ENCODE measurements at places on chromosomes 5 and 9. TPM values are rescaled to one million over a fixed set of nuclear protein-coding genes. Genes with fewer than 3 reads are reported as not detected.

DNA sequence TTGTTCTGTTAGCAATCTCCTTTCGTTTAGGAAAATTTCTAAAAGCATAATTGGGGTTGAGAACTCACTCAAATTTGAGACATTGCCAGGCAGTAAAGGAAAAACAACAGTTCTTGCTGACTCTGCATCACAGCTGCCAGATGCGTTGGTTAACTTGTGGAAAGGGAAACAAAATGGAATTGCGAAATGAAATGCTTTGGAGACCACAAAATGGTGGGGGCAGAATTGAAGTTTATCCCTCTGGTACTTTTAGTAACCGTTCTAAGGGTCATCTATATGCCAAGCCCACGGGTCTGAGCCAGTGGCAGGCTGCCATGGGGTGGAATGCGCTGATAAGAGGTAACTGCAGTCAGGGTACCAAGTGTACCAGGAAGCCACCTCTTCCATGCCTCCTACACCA, 28.6 kb upstream of the SELENOP start:
- DNase-seq: no peak

DNA sequence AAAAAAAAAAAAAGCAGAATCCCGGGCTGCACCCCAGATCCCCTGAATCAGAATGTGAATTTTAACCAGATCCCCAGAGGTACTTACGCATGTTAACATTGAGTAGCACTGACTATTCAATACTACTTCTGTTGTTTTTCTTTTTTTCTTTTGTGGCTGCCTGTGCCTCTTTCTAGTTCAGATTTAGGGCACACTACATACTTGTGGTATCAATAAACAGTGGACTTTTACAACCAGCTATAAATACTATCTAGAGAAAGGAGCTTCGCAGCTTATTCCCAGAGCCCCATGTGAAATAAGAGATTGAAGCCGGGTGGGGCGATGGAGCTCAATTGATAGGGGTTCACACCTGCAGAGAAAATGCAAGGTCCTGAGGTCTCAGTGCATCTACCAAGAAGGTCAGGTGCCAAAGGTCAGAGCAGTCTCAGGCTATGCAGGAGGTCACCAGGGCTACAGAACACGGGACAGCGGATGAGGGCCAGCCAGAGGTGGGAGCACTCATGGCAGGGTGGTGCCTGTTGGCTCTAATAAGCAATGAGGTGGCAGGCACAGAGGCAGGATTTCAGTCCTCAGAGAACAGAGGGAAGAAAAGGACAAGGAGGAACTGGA, 22.3 kb downstream of the WWC1 start:
- DNase-seq: no peak

Gene TMEM215
- total RNA-seq: 0.57 TPM

GRCh38 chr5:106699198-106699597, 971.5 kb downstream of the EFNA5 start:
- DNase-seq: no peak

GRCh38 chr5:71769287-71769686, 50.2 kb downstream of the CARTPT start:
- DNase-seq: no peak

DNA sequence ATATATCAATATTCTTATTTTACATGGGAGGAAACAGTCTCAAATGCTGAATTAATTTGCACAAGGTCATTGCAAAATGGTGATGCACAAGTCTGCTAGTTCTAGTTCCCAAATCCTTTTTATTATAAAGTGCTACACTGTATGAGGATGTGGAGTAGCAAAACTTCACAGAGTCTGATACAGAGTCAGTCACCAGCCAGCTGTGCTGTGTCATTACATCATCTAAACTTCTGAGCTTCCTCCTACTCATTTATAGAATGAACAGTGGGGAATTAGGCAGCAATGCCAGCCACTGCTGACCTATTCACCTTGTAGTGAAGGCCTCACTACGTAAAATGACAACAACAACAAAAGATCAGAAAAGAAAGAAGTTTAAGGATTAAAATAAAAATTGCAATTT, 357.8 kb downstream of the TMEM167A start:
- no peak for DNase-seq

Gene TRIO
- 134 TPM for total RNA-seq

Gene CDKN2B
- not detected for total RNA-seq

Gene LRRC19
- total RNA-seq: not detected

DNA sequence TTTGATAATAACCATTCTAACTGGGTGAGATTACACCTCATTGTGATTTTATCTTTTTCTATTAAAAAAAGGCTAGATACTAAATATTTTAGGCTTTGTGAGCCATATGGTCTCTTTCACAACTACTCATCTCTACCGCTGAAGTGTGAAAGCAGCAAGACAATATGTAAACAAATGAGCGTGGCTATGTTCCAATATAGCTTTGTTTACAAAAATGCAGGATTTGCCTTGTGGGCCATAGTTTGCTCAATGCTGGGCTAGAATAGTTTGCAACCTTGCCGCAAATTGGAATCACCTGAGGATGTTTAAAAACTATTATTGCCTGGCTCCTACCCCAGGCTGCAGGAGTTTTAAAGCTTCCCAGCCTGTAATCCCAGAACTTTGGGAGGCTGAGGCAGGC, 10.2 kb upstream of the GPR150 start:
- DNase-seq: no peak

DNA sequence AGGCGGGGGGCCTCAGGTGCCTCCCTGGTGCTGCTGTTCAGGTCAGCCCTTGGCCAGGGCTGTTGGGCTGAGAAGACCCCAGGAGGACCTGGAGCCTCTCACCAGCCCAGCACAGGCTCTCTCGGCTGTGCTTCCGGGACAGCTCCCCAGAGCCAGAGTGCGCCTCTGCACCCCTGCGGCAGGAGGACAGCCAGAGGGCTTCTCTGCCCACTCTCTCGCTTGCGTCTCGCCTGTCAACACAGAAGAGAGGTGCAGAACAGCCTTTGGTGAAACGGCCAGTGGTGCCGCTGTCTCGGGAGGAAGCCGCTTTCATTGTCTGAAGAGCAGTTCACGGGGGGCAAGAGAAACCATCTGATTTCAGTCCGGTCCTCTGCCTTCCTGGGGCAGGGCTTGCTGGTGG, 3.8 kb upstream of the NACC2 start:
- no peak for DNase-seq

- no peak for DNase-seq
These were observed 80.2 kb downstream of the TRIO start for GRCh38 chr5:14223372-14223771.

GRCh38 chr9:9790216-9790872, 822.5 kb downstream of the PTPRD start:
- DNase-seq: peak; percentile 43

DNA sequence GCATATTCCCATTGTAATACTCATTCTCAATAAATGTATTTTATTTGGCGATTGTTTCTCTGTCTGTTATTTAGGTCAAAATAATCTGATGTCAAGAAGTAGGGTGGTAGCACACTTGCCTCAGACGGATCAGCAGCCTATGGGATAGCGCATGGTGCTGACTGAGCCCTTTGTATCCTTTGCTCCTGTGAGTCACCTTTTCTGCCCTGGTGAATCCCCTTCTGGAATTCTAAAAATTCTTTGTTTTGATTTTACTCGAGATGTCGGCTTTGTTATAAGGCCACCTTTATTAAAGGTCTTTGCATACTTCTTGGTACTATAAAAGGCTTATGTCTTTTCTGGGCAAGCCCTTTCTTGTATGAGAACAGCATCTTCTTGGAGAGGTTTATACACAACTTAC, 1187.8 kb downstream of the CDH9 start:
- DNase-seq: no peak

Gene PLEKHG4B
- total RNA-seq: 21.7 TPM

DNA sequence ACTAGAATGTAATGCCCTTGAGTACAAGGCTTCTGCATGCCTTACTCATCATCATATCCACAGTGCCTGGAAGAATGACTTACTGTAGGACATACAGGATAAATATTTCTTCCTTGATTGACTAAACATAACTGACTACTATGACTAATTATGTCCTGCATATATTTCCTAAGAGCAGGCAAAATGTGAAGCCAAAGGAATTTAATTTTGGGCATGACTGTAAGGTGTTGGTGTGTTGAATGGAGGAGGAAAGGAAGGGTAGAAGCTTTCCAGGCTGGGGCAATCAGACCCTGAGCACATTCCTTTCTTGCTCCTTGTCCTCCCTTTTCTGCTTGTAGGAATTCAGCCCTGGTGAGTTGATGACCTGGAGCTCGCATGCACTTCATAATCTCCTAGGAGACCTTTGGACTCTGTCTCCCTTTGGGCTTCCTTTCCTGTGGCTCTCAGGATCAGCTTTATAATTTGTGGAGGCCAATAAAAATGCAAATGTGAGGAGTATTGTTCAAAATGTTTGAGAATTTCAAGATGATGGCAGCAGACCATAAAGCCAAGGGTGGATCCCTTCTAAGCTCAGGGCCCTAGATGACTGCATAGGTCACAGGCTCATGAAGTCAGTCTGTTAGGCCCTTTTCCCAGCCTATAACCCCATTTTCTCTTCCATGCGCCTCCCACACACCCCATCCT, 174.0 kb downstream of the HMHB1 start:
- no peak for DNase-seq

- DNase-seq: no peak
These were observed 95.5 kb downstream of the PDE8B start for GRCh38 chr5:77305956-77306355.

Gene AJM1
- 3.3 TPM for total RNA-seq

GRCh38 chr5:78930721-78931120, 54.4 kb downstream of the ARSB start:
- DNase-seq: no peak

GRCh38 chr5:150538007-150538917, 30.3 kb downstream of the NDST1 start:
- DNase-seq: no peak

GRCh38 chr9:31839273-31839672, 545.2 kb upstream of the ACO1 start:
- no peak for DNase-seq

DNA sequence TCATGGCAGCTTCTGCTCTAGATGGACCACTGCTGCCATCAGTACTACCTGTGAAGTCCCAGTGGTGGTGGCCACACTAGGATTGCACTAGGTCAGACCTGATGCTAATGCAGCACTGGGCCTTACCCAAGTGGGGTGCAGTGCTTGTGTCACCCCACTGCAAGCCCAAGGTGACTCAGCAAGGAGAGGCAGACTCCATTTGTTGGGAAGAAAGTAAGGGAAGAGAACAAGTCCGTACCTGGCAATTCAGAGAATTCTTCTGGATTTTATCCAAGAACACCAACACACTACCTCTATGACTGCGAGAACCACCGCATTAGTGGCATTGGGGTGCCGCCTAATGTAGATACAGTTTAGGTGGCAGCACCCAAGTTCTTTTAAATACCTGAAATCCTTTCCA, 34.0 kb upstream of the TYRP1 start:
- DNase-seq: no peak

DNA sequence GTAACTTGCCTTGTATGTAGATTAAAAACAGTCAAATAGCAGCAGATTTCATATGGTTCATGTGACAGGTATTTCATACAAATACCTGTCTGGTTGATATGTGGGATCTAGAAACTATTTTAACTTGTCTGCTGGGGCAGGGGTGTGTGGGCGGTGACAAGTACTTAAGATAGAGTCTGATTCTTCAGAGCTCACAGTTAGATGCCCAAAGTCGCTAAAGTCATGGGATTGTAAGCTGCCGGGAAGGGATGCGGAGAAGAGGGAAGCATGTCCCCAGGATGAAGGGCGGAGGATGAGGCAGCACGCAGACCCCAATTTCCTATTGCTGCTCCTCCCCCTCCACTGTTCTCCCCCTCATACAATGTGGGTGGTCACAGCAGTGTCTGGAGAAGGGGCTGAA, 13.3 kb downstream of the ANXA6 start:
- DNase-seq: no peak

Gene SPATA31A3
- not detected for total RNA-seq

DNA sequence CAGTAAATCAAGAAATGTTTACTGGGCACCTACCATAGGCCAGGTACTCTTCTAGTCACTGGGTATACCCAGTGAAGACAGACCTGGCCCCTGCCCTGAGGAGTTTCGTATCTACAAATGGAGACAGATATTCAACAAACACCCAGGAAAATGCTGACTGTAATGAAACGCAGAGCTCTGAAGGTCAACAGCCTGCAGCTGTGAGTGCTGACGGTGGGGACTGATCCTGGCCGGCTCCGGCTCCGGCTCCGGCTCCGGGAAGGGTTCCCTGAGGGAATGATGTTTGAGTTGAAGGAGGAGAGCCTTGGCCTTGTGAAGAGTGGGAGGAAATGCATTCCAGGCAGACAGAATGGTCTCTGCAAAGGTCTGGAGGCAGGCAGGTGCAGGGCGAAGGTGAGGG, 23.1 kb downstream of the FGFR4 start:
- no peak for DNase-seq
